Keratinocyte (primary cell): ENCODE measurements at places on chromosomes 4 and X. TPM values are rescaled to one million over a fixed set of nuclear protein-coding genes. Genes with fewer than 3 reads are reported as not detected.

The MAGEA1 gene
- not detected in 3 replicates for polyA plus RNA-seq

GRCh38 chrX:123988423-123989111, 27.1 kb downstream of the STAG2 start:
- no peak for DNase-seq

DNA sequence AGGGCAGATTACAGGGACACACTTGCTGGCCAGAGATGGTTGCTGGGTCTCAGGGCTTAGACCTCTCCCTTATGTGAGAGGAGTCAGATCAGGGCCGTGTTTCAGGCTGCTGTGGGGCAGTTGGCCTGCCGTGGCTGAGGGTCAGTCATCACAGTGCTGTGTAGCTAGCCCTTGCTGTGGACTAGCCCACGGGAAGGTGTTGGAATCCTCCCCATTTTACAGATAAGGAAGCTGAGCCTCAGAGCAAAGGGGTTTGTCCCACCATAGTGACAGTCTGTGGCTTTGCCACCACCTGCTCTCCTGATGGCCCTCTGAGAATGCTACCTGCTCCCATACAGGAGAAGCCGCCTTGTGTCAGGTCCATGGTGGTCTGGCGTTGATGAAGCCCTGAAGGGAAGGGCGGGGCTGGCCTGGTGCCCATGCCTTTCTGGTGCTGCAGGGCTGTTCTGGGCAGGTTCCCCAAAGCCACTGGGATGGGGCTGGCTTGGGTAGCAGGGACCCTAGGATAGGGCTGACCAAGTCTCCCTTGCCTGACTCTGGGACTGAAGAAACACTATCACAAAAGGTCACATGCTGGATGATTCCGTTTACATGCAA, 2.4 kb upstream of the FAM53A start:
- no peak for DNase-seq

DNA sequence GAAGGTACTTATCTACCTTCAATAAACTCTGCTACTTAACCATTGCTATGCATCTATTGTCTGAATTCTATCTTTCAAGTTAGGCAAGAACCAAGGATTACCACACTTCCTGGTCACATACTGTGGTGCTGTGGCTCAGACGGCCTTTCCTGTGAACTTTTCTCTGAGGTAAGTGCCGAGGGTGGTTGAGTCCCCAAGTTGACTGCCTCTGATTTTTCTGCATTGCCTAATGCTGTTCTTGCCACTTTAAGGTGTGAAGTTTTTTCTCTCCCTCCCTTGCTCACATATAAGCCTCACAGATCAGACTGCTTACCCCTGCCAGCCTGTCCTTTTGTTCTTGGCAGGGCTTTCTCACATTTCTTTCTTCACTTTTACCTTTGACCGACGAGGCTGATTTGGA, 348.0 kb upstream of the POU3F4 start:
- no peak for DNase-seq

DNA sequence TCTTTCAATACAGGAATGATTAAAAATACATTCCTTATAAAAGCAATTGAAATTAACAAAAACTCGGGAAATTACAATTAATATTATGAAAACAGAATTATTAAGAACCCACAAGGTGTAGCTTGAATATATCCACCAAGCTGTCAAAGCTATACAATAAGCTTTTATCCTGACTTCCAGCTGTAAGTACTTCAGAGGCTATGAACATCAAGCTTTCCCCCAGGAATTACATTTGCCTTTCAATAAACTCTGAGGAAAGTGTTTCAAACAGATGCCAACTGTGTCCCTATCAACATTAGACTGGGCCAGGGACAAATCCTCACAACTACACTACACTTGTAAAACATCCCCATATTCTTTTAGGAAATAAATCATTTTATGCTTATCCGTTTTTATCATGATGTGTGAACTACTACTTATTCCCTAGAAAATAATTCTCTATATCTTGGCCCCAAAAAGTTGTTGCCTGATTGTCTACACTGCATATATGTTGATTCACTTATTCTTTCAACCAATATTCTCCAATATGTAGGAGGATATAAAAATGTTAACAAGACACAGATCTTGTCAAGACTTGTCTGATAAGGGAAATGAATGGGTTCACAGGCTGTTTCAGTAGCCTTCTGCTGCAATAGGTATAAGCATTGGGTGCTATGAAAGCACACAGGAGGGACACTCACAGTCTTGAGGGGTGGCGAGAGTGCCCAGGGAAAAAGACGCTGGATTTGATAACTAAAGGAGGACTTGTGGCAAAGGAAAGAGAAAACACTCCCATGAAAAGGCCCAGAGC, 494.1 kb downstream of the CENPC start:
- no peak for DNase-seq

The TMEM255A gene
- 0.02 to 0.03 TPM in 2 of 3 replicates, not detected in the other for polyA plus RNA-seq

The CAPN6 gene
- polyA plus RNA-seq = 0.03 to 0.06 TPM (median 0.03 TPM) in 3 replicates

The DMRTC1B gene
- not detected in 3 replicates for polyA plus RNA-seq

The RTL3 gene
- polyA plus RNA-seq = not detected in 3 replicates

GRCh38 chr4:41160856-41161255, 53.5 kb downstream of the APBB2 start:
- DNase-seq = no peak

The PDHA1 gene
- 163 to 236 TPM (median 202 TPM) in 3 replicates for polyA plus RNA-seq

DNA sequence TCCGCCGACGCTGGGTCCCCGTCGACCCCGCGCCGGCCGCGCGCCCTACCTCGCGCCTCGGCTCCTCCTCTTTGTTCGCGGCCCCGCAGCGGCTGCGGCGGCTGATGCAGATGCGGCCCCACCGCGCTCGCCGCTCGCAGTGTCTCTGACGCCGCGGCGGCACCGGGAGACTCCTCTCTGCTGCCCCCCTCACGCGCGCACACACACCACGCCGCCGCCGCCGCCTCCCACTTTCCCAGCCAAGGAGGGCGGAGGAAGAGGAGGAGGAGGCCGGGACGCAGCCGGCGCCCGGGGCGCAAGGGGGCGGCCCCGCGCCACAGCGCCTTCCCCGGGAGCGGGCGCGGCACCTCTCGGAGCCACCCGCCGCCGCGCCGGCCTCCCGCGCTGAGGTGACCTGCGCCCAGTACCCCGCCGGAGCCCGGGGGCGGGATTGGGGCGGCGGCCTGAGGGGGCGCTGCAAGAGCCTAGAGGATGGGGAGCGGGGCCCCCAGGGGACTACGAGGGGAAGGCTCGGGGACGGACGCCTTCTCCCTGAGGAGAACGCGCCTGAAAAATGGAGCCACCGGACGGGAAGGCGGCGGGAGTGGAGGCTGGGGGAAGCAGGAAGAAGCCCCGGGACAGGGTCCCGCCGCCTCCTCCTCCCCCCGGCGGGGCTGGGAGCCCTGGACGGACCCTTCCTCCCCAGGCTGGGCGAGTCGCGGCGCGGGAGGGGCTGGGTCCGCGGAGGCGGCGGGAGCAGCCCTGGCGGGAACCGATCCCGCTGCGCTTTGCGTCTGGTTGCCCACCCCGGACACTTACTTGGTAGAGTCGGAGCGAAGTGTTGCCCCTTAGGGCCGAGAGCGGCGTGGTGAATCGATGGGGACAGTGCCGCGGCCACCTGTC, at the start of gene SH3RF1:
Gene SH3RF1, minus strand, starts transcription at position 147 of the 882 bp plus-strand sequence. CDS start 1,744 bp downstream, outside the sequence.
- DNase-seq = no peak

- DNase-seq = no peak
Observed at GRCh38 chr4:2791518-2792395, 1.1 kb upstream of the SH3BP2 start.

DNA sequence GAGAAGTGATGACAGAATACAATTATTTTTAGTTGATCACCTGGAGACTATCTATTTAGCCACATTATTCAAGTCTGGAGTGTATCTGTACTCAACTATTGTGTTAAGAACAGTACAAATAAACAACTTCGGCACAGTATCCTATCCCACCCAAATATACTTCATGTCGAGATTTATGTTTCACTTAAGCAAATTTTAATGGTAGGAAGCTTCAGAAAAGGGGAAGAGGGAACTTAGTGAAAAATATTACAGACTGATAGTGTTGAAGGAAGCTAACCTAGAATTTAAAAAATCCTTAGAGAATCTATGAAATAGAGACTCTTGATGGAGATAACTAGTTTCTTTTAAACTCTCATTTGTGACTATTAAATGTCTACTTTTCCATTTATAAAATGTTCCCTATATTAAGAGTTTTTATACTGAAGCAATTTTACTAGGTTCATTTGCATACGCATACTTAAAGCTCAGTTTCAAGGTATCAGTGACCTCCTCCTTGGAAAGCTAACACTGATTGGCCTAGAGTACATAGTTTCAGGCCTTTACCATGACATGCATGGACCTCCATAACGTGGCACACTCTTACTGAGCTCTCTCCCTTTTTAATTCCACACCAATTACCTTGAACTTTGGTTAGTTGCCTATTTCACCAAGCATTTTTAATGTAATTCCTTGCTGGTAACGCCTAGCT, 197.7 kb downstream of the CAMK2D start:
- DNase-seq = no peak

- DNase-seq = no peak
Observed at GRCh38 chr4:104424989-104425388, 69.7 kb downstream of the CXXC4 start.

- no peak for DNase-seq
Observed at GRCh38 chr4:65249111-65249510, 421.2 kb downstream of the EPHA5 start.

The USP27X gene
- polyA plus RNA-seq = 2.8 to 3.1 TPM (median 3.0 TPM) in 3 replicates
